Kidney (tissue), 22 donors: ENCODE measurements at places on chromosomes 3 and 15. TPM values are rescaled to one million over a fixed set of nuclear protein-coding genes. Genes with fewer than 3 reads are reported as not detected.

The TM4SF18 gene
- 14.2 TPM for polyA plus RNA-seq

The NR2E3 gene
- polyA plus RNA-seq: not detected

The ISG20 gene
- polyA plus RNA-seq: 7.3 TPM

The LRRC31 gene
- polyA plus RNA-seq: not detected

The APEH gene
- 138 TPM for polyA plus RNA-seq

The PATL2 gene
- 0.73 TPM for polyA plus RNA-seq

The ITIH3 gene
- polyA plus RNA-seq: 2.1 TPM

The GHSR gene
- not detected for polyA plus RNA-seq

The GPR87 gene
- polyA plus RNA-seq: not detected

The SCAANT1 gene
- polyA plus RNA-seq: not detected

The CLDN18 gene
- polyA plus RNA-seq: not detected

The SLC51B gene
- 40.9 TPM for polyA plus RNA-seq

The HIGD1A gene
- 283 TPM for polyA plus RNA-seq

The RASGRP1 gene
- 3.4 TPM for polyA plus RNA-seq

The CYP8B1 gene
- polyA plus RNA-seq: 4.3 TPM

The ERICH6 gene
- not detected for polyA plus RNA-seq

The FETUB gene
- polyA plus RNA-seq: not detected

The C3orf22 gene
- polyA plus RNA-seq: not detected

The COX17 gene
- polyA plus RNA-seq: 218 TPM

The POLQ gene
- not detected for polyA plus RNA-seq

The SPINK8 gene
- not detected for polyA plus RNA-seq

The MKRN2OS gene
- polyA plus RNA-seq: not detected

The CLDND1 gene
- polyA plus RNA-seq: 35.8 TPM

The TMIE gene
- 1.3 TPM for polyA plus RNA-seq

The ZNF662 gene
- polyA plus RNA-seq: 4.9 TPM

The GPR27 gene
- polyA plus RNA-seq: 5.5 TPM

The GMPPB gene
- polyA plus RNA-seq: 25.0 TPM

The TM4SF1 gene
- 101 TPM for polyA plus RNA-seq

The CRTAP gene
- polyA plus RNA-seq: 122 TPM

The ZNF197 gene
- 6.1 TPM for polyA plus RNA-seq
